Stimulated activated CD8-positive, alpha-beta memory T cell treated with anti-CD3 and anti-CD28 coated beads, Interleukin-2, amount 100 ng/mL, for 1 hour (primary cell): ENCODE measurements at places on chromosomes 1 and 21.

DNA sequence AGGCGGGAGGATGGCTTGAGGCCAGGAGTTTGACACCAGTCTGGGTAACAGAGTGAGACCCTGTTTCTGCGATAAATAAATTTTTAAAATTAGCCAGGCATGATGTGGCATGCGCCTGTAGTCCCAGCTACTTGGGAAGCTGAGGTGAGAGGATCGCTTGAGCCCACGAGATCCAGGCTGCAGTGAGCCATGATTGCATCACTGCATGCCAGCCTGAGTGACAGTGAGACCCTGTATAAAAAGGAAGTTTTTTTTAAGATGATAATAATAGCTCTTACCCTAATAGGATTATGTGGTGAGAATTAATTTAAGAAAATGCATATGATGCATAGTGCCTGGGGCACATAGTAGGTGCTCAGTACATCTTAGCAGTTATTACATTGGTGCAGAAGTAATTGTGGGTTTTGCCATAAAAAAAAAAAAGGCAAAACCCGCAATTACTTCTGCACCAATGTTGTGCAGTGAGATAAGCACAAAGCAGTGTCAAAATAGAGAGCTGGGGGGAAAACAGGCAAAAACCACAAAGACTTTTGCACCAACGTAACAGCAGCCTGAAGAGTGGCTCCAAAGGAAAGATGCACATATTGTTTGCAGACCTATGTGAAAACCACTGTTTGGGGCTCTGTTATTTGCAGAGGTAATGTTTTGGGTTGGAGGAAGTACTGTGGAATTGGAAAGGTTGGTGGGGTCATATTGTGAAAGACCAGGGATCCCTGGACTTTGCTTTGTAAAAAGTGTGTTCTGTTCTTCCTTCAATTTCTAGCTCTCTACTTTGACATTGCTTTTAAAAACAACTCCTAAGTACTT, 72.4 kb downstream of the PLXNA2 start:
- DNase-seq, result no peak

- no peak for DNase-seq
Observed at GRCh38 chr21:35120631-35121180, 71.6 kb upstream of the RUNX1 start.

DNA sequence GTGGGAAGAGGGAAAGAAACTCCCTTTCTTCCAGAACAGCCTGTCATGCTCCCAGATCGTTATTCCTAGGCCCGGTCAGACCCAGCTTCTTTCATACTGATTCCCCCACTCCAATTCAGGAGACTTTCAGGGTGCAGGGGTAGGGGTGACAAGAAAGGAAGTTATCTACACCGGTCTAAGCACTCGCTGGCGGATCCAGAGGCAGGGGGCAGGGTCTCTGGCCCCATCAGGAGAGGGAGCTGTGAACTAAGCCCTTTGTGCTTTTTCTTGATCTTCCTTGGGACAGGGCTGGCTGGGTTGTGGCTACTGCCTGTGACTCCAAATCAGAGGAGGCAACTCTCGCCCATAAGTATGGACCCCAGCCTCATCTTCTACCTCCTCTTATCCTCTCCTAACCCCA, 44.3 kb downstream of the NEK2 start:
- DNase-seq, result no peak

DNA sequence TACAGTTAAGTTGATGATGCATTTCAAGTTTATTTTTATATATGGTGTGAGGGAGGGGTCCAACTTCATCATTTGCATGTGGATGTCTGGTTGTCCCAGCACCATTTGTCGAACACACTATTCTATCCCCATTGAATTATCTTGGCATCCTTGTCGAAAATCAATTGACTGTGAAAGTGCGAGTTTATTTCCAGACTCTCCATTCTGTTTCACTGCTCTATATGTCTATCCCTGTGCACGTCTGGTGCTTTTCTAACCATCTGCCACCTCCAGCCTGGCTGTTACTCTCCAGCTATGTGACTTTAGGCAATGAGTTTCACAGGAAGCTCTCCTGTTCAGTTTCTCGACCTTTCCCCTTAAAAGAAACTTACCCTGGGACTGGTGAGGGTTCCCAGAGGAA, 137.1 kb upstream of the KLHDC7A start:
- no peak for DNase-seq

DNA sequence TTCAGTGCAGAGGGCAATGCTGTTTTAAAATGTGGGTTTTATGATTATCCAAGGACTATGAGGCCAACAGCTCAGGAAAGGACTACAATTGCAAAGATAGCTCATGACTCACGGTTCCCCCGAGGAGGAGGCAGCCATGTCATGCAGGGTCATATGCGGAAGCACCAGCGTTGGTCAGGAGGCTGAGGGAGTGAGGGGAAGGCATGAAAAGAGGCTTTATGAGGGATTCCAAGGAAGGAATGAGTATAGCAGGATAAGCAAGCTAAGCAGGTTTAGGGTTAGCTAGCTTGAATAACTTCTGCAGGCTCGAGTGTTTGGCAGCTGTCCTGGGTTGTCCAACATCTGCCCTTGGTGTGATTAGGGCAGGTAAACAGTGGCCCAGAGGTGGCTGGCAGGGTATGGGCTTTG, 495.1 kb downstream of the SETD4 start:
- DNase-seq, result no peak

DNA sequence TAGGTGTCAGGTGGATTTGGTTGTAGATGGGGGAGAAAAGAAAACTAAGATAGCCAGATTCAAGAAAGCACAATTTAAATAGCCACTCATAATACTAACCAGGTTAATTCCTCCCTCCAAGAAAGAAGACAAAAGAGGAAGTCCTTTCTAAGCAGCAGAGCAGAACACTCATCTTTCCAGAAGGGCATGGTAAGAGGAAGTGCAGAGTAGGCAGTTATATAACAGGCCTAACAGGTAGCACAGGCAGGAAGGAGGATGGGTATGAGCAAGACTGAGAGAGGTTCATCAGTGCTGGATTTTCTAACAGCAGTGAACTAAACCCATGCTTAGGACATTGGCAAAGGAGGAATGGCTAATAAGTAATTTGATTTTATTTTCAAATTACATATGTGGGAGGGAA, 517.5 kb downstream of the PLPP3 start:
- no peak for DNase-seq

GRCh38 chr1:235883261-235883927, 16.7 kb upstream of the LYST start:
- DNase-seq, result no peak

GRCh38 chr1:156258859-156259258, 11.0 kb upstream of the PAQR6 start:
- no peak for DNase-seq

GRCh38 chr1:110067893-110068645, 2.4 kb downstream of the ALX3 start:
- no peak for DNase-seq

DNA sequence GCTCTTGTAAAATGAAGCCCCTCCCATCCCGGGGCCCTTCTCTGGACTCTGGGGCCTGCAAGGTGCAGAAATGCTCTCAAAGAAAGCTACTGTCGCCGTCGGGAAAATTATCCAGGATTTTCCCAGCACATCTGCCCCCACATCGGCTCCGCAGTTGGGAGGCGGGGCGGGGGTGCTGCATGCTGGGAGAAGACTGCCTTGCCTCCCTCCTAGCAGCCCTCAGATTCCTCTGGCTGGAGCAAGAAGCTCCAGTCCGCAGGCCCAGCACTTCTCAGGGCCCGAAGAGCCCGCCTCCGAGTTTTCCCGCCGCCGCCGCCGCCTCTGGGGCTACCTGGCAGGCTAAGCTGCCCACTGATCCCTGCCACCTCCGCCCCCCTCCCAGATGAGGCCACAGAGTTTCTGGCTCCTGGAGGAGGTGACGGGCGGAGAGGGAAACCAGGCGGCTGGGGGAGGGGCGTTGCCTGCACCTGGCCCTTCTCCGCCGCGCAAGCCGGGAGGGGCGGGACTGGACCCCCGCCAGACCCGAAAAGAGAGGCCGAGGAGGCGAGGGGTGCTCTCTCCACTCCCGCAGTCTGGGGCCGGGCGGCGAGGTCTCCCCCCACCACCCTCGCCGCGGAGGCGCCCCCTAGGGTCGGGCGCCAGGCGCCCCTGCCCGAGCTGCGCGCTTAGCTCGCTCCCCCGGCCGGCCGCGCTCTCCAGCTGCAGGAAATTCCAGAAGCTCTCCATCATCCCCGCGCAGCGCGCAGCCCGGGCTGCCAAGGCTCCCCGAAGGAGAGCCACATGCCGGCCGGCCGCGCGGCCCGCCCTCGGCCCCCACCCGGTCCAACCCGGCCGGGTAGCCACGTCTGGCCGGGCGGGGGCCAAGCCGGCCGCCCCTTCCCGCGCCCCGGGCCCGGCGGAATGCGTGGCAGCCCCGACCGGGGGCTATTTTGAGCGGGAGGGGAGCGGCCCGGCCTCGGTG, 28.8 kb downstream of the AHDC1 start:
- DNase-seq, result no peak

GRCh38 chr1:201634261-201634660, 95.3 kb downstream of the NAV1 start:
- DNase-seq, result no peak

DNA sequence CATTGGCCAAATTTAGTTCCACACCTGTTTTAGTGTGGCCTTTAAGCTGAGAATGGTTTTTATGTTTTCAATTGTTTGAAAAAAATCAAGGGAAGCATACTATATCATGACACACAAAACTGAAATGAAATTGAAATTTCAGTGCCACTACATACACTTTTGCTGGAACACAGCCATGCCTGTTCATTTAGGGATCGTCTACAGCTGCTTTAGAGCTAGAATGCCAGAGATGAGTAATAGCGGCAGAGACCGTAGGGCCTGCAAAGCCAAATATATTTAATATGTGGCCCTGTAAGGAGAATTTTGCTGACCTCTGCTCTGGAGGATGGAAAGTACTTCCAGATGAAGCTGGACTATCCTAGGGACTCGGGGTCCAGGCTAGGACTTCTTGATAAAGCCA, 62.5 kb upstream of the LYST start:
- DNase-seq, result no peak

DNA sequence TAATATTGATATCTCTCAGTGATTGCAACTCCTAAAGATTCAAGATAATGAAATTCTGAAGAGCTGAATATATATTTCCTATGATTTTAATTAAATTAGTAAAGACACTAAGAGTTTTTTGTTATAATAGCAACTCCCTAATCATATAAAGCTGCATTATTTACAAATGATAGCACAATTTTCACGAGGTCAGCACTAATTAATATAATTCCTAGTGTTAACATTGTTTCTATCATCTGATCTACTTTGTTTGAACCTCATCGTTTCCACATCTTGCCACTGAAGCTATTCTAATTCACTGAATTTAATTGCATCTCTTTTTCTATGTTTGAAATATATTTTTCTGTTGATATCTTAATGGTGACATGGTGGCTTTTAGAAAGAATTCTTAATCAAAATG, 279.1 kb upstream of the ADGRL4 start:
- DNase-seq, result no peak

DNA sequence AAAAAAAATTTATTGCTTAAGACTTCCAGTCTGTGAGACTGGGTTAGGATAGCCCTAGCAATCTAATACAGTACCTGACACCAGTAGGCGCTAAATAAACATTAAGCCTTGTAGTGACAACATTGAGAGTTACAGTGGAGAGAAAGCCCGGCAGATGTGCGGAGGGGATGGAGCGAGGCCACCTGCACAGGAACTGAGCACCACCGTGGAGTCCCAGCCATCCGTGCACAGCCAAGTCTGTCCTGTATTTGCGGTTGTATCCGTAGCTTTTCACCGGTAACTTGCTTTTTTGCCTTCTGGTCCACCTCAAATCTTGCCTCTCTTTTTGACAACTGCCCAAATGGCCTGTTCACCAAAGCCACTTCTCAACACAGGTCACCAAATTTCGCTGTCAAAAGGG, 260.1 kb downstream of the GPATCH2 start:
- DNase-seq, result no peak

- no peak for DNase-seq
Observed at GRCh38 chr1:22334860-22335550, 116.6 kb upstream of the ZBTB40 start.

DNA sequence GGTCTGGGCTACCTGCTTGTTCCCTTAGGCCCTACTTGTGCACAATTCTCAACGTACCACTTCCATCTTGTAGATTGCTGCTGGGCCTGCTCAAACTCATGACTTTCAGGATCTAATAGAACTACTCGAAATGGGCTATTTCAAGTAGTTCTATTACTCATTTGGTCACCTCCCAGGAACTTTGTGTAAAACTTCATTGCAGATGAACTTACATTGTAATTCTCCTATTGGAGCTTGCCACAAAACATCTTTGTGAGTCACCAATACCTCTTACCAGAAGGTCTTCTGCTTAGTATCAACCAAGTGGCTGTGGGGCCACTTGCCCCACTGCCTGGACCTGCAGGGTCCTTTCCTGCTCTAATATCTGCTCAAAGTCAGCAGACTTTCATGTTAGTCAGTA, 10.7 kb upstream of the MYOCOS start:
- DNase-seq, result no peak

- no peak for DNase-seq
Observed at GRCh38 chr1:54808443-54809207, 7.5 kb upstream of the TTC22 start.

DNA sequence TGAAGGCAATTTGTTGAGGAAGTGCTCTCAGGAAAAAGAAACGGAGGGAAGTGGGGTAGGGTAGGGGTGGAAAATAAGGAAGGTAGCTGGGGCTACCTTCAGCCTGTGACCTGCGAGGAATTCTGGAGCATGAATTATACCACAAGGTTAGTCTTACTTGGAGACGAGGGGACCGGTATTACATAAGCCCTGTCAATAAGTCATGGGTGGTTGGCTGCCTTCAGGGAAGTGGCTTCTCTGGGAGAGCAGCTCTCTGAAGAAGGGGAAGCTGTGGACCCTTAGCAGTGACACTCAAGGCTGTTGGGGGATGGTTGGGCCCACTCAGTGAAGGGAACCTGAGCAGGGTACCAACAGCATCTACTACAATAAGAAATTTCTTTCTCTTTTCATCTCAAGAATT, 111.3 kb downstream of the TNFSF18 start:
- no peak for DNase-seq

DNA sequence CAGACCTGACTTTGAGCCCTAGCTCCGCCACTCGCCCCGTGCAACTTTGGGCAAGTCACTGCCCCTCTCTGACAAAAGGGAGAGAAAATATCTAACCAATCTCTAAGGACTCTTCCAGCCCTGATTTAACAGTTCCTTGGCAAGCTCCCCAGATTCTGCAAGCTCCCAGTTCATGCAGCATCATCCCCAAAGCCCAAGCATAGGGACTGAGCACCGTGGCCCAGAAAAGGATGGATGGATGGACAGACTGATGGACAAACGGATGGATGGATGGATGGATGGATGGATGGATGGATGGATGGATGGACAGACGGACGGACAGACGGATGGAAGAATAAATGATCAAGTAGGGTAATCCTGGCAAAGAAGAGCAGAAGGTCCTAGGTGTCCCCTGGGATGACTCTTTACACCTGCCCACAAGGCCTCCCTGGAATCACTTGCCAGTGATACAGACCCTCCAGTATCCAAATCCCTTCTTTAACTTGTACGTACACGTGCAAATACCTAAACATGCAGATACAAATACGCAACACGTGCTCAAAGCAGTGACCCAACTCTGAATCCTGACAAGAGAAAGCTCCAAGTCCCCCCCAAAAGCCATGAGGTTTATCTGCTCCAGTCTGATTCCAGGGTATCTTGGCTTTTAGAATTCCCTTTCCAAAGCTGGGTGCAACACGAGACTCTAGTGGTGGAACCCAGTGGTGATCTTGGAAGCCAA, 16.0 kb downstream of the IFFO2 start:
- no peak for DNase-seq

- no peak for DNase-seq
Observed at GRCh38 chr1:76219366-76219818, 144.8 kb downstream of the ST6GALNAC3 start.
